ENCODE measurements at places on chromosomes 16 and 17.

- DNase-seq, result no peak
Measured at GRCh38 chr16:84699147-84699711, 571 bp upstream of the USP10 start.

DNA sequence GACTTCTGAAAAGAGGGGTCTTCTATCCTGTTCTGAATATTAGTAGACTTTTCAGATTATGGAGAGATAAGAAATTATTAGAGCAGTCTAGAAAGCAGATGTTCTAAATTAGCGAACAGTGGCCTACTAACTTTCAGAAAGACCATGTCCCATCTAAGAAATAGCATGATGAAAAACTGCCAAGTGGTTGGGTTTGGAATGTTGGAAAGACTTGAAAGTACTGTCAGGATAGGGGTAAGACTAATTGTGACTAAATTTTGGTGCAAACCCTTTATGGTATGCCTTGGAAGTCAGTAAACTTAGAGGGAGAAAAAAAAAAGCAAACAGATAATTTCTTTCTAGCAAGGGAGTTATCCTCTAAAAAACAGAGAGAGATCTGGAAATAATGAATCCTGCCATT lies 41.1 kb downstream of the TANGO6 start:
- no peak for DNase-seq

- DNase-seq, result no peak
Measured at GRCh38 chr16:57509231-57509923, 23.1 kb upstream of the DOK4 start.

GRCh38 chr17:28960256-28961061 lies 9.1 kb upstream of the PHF12 start:
- DNase-seq, result no peak

- DNase-seq, result no peak
Measured at GRCh38 chr17:3913531-3914311, 2.5 kb downstream of the P2RX1 start.
